Right ventricle myocardium inferior (tissue), 1 donor: ENCODE measurements at places on chromosomes 2 and 18.

- no peak for DNase-seq
Measured at GRCh38 chr2:198309673-198310280, 505.4 kb downstream of the PLCL1 start.

DNA sequence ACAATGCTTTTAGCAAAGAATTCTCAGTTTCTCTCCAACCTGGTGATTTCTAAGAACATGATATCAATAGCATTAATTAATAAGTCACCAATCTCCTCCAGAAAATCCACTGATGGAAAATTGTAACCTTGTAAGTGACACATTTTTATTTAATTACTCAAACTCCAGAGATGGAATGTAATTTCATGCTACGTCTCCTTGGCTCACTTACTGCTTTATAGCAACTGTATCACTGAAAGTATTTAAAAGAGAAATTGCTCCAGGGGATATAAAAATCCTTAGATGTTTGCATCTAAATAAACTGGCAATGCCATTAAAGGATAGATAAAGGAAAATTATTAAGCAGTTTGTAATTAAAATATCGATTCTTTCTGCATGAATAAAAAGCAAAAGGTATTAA, 325.4 kb downstream of the TSN start:
- no peak for DNase-seq

DNA sequence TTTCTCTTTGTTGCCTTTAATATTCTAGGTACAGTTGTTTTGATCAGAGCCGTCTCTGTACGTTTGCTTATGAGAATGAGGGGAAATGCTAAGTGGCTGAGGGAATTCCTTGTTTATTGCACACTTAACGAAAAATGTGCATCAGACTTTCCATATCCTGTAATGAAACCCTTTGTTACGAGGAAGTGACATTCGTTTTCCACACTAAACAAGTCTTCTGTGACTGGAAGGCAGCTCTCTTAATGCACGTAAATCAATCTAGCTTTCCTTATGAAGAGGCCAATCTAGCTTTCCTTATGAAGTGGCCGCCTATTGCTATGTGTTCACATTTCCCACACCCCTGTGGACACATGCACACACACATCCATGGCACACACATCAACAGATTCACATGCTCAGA, 186.2 kb downstream of the SNTG2 start:
- DNase-seq, result no peak

DNA sequence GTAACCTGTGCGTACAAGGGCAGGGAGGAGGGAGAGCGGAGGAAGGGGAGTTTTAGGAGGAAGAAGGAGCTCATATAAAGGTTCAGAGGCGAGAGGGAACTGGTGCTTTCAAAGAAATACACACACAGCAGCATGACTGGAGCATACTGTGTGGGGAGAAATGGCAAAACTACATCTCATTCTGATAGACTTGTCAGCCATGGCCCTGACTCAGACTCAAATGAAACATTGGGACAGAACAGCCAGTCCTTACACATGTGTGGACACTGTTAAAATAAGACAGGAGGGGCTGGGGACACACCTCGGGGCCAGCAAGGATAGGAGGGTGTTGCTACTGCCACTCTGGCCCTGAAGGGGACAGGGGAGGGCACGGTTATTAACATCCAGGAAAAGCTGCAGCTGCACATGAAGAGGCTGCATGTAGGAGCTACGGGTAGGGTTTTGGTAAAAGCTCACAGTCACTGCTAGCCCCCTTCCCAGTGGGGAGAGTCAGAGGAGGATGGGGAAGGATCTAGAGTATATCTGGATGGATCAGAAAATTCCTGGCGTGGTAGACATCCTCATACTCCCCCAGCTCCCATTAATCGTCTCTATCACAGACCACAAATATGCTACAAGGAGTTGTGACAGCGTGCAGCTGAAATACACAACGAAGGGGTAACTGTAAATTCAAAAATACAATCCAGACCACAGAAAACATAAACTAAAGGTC, 110.5 kb downstream of the GATA6 start:
- no peak for DNase-seq

DNA sequence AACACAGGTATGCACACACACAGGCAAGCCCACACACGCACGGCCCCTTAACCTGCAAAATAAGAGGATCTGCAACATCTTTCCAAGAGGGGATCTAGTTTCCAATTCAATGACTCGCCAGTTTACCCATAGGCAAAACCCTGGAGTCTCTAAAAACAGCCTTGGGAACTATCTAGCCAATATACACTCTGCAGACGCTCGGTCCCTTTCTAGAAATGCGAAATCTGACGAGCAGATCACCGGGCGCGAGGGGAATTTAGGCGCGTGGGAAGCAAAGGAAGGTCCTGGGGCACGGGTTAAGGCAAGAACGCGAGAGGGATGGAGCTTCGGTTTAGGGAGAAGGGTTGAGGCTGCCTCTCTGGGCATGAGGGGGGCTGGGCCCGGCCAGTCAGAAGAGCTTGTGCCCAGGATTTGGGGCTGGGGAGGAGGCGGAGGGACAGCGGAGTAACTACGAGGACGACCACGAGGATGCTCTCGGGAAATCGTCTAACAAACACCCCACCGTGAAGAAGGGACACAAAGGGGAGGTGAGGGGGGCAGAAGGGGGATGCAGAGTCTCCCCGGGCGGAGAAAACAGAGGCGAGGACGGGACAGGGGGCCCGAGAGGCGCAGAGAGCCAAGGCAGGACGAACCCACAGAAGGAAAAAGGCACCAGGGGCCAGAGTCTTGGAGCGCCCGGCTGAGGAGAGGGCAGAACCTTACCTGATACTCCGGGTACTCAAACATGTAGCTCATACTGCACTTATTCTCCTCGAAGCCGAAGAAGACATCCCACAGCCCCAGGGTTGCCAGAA, 542 bp downstream of the PGAP1 start:
- DNase-seq, result peak; percentile 62

DNA sequence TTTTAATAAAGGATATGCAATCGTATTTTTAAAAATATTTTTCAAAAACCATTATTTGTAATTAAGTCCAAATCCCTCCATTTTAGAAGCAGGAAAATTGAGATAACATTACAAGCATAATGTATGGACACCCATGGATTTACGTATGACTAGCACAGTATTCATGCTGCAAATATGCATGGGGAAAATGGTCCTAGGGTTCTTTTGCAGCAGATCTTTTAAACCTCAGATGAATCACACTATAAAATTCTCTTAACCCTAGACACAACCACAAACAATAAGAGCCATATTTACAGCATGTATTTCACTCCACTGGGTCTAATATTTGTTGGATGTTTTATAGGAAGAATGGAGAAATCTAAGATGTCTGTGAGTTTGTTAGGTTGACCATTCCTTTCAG, 453.4 kb downstream of the TGIF1 start:
- no peak for DNase-seq
